Fibroblast of gingiva (primary cell): ENCODE measurements at places on chromosomes 2 and 18.

GRCh38 chr2:186345745-186346144, 140.3 kb upstream of the ZC3H15 start:
- DNase-seq, result no peak

- DNase-seq, result peak; percentile 54
Observed at GRCh38 chr18:32911660-32912284, 138.9 kb upstream of the KLHL14 start.

GRCh38 chr2:172108587-172108930, 5.9 kb upstream of the DLX2 start:
- DNase-seq, result no peak

- DNase-seq, result no peak
Observed at GRCh38 chr2:100230754-100231153, 88.4 kb upstream of the AFF3 start.

- DNase-seq, result no peak
Observed at GRCh38 chr2:227413371-227413770, 25.6 kb upstream of the SCYGR1 start.

DNA sequence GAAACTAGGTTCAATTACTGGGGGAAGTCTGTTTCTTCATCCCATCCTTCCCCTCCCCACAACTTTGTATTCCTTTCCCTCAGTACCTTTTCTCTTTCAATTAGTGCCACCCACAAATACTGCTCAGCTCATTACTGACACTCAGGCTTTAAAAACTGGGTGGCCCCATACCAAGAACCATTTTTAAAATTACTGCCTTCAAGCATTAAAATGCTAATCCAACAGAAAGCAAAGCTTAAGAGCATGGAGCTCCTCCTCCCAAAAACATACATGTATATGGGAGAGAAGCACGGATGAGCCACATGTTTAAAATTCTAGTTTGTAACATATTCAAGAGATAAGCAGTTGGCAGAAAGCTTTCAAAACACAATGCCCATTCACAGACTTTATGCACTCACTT, 44.0 kb downstream of the IRS1 start:
- DNase-seq, result no peak

DNA sequence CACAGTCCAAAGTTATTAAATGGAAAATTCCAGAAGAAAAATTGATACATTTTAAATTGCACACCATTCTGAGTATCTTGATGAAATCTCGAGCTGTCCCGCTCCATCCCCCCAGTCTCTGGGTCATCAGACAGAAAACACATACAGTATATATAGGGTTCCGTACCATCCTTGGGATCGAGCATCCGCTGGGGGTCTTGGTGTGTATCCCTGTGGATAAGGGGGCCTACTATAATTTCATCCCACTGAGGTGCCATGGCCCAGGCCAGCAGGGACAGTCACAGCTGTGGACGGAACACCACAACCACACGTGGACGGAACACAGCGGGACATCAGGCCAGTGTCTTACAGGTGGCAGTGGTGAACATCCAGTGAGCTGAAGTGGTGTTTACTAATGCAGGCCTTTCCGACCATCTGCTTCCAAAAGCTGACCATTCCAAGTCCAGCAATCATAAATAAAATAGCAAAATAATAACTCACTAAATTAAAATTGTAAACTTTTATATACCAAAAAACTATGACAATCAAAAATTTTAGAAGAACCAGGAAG, 14.0 kb downstream of the TWIST2 start:
- no peak for DNase-seq

- no peak for DNase-seq
Observed at GRCh38 chr2:29246383-29247300, 131.4 kb downstream of the CLIP4 start.

- no peak for DNase-seq
Observed at GRCh38 chr18:3214855-3215637, 4.7 kb downstream of the MYOM1 start.

DNA sequence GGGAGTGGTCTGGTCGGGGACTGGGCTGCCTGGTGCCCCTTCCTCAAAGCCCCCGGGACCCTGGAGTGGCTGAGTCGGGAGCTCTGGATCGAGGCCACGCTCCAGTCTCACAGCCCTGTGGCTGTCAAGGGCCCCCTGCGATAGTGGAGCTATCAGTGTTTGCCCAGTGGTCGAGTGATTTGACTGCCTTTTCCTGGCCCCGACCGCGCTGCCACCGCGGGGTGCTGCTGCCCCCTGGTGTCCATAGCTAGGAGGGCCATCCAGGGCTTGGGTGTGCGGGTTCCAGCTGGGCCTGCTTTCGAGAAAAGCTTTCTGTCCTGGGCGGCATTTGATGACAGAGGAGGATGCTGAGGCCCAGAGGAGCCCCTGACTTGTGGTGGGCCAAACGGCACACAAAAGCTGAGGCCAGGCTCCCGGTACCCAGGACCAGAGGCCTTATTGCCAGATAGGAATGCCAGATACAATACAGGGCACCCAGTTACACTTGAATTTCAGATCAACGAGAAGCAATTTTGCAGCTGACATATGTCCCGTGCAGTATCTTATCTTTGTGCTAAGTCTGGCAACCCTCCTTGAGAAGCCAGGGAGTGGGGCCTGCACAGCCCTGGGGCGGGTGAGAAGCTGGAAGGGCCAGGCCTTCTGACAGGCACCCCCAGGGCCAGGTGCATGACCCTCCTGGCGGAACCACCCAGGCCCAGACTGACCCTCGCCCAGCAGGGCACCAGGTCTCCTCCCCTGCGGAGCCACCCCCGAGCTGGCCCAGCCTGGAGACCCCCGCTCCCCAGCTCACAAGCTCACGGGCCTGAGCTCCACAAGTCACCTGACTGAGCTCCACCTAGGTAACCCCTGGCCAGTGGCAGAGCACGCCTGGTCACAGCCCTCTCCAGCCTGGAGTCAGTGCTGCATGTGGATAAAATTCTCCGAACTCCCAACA, 13.0 kb downstream of the ODC1 start:
- peak; percentile 38 for DNase-seq

DNA sequence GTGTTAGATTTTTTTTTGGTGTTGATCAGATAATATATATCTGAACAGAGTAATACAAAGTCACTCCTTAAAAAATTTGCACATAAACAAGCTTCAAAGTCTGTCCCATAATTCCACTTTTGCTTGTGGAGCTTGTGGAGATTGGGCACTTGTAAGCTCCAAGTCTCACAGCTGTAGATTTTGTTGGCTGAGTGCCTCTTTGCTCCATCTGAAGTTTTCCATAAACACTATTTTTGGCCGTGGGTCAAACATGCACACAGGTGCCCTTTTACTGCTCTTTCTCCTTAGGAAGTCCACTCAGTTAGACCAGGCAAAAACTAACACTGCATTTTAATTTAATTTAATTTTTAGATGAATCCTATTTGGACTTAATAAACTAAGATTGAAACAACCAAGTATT, 3.6 kb upstream of the KCNJ13 start:
- no peak for DNase-seq

DNA sequence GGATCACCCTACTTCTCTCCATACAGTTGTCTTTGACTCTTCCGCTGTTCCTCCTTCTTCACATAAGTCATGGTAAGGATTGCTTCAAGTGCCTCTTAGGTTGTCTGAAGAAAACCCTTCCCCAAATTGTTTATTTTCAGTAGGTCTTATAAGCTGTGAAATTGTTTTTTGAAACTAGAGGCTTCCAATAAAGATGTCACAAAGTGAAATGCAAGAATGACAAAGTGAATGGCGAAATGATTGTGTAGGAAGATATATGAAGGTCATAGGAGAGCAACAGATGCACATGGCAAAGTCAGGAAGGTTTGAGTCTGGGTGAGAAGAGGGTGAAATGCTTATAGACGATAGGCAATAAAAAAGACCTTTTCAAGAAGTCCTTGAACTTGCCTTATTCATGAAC, 548.8 kb downstream of the PARD3B start:
- no peak for DNase-seq

DNA sequence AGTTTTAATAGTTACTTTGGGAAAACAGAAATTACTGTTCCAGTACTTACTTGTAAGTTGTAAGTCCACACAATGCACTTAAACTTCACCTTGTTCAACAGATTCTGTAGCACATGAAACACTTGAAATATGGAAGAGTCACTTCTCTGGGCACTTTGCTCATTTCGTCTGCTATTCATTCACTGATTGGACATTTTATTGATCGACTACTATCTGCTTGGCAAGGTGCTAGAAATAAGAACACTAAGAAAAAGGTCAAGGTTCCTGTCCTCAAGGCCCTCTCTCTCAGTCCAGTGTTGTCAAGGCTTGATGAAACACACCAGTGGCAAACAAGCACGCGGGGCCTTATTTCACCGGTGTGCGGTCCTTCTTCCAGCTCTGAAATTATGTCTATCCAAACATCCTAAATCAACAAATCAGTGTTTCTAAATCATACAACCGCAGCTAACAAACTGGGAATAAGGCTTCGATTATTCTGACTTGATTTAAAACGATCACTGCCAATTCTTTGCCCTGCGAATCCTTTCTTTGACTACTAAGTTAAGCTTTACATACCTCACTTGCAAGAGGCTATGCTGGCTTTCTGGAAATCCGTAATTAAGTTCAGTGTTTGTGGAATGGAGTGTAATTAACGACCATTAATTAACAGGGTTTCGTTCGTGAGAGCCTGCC, 780 bp upstream of the ITGAV start:
- no peak for DNase-seq

GRCh38 chr2:10900216-10901109, 11.3 kb upstream of the KCNF1 start:
- no peak for DNase-seq

- no peak for DNase-seq
Observed at GRCh38 chr2:120258196-120258595, 5.5 kb downstream of the RALB start.

DNA sequence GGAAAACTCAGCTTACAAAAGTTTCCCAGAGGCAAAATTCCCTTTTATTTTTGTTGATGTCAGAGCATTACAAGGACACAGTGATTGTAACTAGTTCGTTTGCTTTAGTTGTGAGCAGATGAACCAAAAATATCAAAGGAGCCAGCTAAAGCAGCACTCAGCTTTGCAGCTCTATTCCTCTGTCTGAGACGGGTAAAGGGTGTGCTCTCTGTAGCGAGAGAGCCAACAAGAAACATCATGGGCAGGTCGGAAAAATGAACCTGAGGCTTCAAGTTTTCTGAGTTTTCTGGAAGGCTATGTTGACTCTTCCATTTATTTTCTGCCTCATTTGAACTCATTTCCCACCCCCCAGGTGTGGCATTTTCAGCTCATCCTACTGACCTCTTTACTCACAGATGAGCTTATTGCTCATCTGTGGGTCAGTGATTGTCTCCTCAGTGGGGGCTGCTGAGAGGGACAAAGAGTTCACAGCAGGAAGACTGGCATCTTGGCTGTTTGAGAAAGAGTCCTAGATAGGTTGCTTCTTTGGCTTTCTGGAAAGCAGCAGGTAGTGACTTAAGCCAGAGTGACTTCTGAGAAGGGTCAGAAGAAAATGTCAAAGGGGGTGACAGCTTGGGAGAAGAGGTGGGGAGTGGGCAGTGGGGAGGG, 66.6 kb upstream of the EPC2 start:
- DNase-seq, result no peak

DNA sequence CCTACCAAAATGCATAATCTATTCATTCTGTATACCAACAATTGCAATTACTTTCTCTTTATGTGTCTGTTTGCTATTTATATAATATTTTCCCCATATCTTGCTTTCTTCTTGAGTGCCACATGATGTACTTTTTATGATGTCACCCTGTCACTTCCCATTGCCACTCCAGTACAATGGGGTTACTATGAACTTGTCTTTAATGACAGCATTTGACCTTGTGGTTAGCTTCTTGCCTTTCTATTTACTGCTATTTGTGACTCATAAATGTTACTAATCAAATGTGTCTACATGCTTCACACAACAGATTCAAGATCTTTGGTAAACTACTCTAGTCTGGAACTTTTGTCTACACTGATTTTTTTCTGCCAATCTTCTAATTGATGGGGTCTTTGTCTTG, 486.3 kb downstream of the NR4A2 start:
- DNase-seq, result no peak

DNA sequence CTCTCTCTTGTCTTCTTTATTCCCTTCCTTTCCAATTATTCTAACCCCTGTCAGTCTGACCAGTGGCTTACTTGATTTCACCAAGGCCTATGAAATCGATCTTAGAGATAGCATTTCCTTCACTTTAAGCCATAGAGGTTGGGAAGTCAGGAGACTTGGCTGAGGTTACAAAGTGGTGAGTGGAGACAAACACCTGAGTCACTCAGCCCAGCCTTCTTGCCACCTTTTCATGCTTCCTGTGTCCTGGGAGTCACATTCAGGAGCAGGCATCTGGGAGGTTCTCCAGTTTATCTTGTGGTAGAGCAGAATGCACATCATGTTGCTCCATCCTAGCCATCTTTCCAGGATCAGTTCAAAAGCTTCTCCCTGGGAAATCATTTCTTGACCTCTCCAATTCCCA, 59.1 kb downstream of the VSNL1 start:
- DNase-seq, result no peak

- no peak for DNase-seq
Observed at GRCh38 chr2:222884114-222884771, 23.4 kb downstream of the ACSL3 start.

DNA sequence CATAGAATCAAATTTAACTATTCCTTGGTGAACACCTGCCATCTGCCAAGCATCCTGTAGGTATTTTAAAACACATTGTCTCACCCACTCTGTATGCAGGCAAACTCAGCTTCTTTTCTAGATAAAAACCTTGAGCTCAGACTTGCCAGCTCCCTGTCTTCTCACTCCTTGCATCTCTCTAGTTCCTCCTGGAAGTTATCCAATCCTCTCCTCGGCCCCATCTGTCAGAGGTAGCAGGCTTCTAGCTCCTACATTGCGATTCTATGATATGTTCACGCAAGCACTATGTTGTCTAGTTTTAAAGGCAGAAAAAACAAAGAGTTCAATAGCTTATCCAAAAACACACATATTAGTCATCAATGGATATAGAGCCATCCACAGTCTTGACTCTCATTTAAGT, 67.0 kb upstream of the APCDD1 start:
- no peak for DNase-seq

DNA sequence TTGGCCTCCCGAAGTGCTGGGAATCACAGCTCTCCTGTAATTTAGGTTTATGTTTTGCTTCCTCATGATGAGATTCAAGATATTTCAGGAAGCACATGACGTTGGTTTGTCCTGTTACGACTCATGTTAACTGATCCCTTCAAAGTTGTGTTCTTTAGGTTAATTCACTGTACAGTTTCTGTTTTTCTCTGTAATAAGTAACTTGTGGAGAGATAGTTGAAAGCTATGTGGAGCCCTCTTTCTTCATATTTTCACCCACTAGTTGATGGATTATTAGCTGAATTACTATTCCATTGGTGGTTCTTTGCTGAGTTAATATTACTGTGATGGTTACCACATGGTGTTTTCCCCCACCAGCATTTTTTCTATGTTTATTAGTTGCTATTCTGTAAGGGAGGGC, 18.3 kb upstream of the CHCHD5 start:
- no peak for DNase-seq

DNA sequence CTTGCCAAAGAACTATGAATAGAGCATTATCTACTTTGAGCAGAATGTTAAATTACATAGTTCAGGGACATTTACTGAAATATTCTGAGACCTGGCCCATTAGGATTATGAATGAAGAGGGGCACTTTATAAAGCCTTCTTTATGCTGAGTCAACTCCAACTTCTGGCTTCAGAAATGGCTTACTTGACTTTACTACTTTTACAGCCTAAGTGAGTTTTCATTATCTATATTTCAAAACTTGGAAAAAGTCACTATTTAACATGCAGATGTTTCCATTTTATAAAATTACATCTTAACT, 37.7 kb downstream of the SESTD1 start:
- no peak for DNase-seq
